Epithelial cell of umbilical artery (primary cell): ENCODE measurements at places on chromosomes 16 and 17. TPM values are rescaled to one million over a fixed set of nuclear protein-coding genes. Genes with fewer than 3 reads are reported as not detected.

Gene KRT25
- total RNA-seq = not detected in 2 replicates

Gene FUS
- total RNA-seq = 59.9 and 74.4 TPM in 2 replicates

Gene CTF1
- total RNA-seq = under 0.01 TPM in 1 of 2 replicates, not detected in the other

Gene DBNDD1
- total RNA-seq = 10.5 and 17.5 TPM in 2 replicates

Gene SLC9A5
- 0.30 and 0.97 TPM in 2 replicates for total RNA-seq

Gene DNAI2
- not detected in 2 replicates for total RNA-seq

Gene GPRC5C
- total RNA-seq = not detected in 2 replicates
